NCI-H2171 (cell line): ENCODE measurements at places on chromosomes 5 and 9.

- DNase-seq = no peak
These were observed 33.7 kb downstream of the MINAR2 start for GRCh38 chr5:129781594-129781993.

GRCh38 chr5:102483736-102484135 is 15.1 kb downstream of the SLCO6A1 start:
- DNase-seq = no peak

GRCh38 chr5:57094753-57095683 is 78.8 kb upstream of the GPBP1 start:
- DNase-seq = no peak

DNA sequence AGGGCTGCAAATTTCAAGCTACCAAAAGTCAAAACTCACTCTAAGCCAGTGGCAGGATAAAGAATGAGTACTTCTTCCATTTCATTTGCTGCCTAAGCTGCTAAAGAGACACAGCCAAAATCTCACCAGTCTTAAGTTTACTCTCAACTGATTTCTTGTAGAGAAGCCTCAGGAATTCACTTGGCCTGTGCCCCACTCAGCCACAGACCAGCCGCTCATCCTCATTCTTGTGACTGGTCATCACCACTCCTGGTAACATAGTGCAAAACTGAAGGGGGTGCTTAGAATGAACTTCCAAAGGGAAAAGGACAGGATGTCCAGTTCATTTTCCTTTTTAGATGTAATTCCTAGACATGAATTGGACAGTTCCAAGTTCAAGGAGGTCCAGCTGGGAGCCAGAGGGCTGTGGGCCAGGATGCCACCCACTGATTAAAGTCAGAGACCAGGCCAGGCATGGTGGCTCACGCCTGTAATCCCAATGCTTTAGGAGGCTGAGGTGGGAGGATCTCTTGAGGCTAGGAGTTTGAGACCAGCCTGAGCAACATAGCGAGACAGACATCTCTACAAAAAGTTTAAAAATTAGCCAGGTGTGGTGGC is 72.7 kb upstream of the RANBP3L start:
- no peak for DNase-seq

GRCh38 chr9:26243726-26244125 is 565.5 kb upstream of the TUSC1 start:
- no peak for DNase-seq

DNA sequence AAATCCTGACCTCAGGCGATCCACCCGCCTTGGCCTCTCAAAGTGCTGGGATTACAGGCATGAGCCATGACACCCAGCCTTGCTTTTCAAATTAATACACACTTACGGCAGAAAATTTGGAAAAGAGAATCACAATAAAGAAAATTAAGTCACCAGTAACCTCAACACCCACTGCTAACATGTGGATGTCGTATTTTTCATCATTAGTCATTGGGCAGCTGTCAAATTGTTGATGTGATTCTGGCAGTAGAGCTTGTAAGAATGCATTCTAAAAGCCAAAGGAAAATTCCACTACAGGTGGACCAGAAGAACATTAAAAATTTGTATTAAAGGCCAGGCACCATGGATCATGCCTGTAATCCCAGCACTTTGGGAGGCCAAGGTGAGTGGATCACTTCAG is 237.3 kb upstream of the TUT7 start:
- DNase-seq = no peak

GRCh38 chr9:94606646-94607422 is 13.2 kb upstream of the FBP2 start:
- DNase-seq = no peak

DNA sequence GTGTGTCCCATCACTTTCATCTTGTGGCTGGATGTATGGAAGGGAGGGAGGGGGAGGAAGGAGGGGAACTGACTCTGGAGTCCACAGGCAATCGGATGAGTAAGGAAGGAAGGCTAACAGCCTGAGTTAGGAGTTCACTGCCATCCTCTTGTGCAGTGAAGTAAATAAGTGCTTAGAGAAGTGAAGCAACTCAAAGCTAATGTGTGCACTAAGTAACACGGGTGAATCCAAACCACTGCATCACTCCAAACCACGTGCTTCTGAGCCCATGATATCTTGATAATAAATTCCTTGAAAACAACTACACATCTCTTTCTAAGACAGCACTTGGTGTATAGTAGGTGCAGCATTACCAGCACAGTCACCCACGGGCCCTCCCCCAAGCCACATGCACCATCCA is 69.6 kb upstream of the OLFM1 start:
- DNase-seq = no peak

GRCh38 chr5:170597872-170598271 is 94.1 kb downstream of the KCNIP1 start:
- no peak for DNase-seq

DNA sequence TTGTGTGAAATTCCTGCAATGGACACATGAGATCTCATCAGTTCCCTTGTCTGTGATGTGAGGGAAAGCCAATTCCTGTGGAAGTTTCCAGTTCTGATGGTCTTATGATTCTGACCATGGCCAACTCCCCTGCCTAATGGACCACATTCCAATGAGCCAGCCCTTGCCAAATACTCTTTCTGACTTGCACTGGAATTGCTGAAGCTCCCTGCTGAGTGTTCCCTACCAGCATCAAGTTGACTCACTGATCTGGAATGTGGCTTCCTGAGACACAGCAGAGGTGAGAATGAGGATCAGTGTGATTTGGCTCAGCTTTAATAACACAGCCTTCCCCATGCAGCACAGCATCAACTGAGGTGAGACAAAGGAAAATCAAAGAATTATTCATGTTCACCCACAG is 427.8 kb downstream of the KDM4C start:
- no peak for DNase-seq

DNA sequence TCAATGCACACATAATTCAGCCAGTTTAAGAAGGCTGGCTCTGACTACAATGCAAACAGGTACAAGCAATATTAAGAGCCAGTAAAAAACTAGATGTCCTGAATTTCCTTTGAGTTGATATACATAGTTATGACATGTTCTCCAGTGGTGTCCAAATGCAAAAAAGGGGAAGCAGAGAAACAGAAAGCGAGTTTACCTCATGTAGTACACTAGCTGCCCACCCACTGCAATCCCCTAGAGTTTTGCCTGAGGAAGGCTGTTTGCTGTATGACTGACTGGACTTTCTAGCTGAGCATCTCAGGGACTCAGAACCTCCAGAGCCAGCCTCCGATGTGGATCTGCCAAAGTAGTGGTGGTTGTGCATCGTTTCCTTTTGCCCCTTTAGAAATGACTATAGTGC is 44.8 kb upstream of the SLC1A3 start:
- no peak for DNase-seq

- DNase-seq = no peak
These were observed 56.6 kb upstream of the EGFL7 start for GRCh38 chr9:136605988-136606660.

DNA sequence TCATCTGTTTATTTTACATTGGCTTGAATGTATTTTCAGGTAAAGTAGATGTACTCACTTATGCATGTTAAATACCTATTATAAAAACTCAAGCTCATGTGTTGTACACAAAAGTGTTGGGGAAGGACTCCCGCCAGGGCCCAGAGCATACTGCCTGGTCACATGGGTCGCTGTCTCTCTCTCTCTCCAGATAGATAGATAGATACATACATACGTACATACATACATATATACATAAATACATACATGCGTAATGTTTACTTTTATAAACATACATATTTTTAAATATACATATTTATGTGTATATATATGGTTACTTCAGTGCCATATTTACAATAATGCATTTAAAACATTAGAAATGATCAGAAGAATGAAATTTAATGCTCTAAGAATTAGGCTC is 24.7 kb downstream of the ASPN start:
- no peak for DNase-seq

DNA sequence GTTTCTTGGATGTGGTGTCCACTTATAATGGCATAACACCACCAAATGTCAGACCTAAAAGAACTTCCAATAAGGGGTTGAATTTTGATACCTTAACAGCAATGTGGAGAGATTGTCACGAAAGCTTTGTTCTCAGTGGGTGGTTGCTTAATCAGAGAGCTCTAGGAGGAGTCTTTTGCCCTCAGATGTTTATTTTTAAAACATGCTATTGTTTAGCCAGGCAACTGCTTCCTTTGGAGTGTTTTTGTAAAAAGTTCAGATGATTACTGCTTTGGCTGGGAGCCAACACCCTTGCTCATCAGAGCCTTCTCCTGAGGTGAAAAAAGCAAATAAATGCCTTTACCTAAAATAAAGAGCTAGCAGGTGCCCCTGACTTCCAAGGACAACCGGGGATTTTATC is 65.0 kb downstream of the SLC1A1 start:
- peak; percentile 6 for DNase-seq

GRCh38 chr5:1310118-1310517 is 15.2 kb upstream of the TERT start:
- no peak for DNase-seq

- no peak for DNase-seq
These were observed 10.3 kb downstream of the CNTFR start for GRCh38 chr9:34579104-34579807.

DNA sequence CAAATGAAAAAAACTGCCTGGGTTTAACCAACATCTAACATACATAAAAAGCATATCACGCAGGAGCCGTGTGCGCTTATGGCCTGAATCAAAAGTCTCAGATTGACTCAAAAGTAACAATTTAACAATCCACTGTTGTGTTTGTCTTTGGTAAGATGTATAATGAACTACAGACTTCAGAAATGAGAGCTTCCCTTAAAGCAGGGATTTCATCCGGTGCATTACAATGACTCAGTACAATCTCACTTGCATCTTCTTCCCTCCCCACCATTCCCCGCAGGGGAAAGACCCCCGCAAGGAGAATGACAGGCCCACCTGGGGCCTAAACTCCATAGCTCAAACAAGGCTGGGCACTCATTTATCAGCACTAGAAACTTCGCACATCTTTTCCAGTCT is 1.4 kb downstream of the ZFR start:
- no peak for DNase-seq

- DNase-seq = no peak
These were observed 121.1 kb downstream of the C5orf15 start for GRCh38 chr5:133847301-133847700.

- DNase-seq = no peak
These were observed 10.2 kb downstream of the SLC6A18 start for GRCh38 chr5:1235379-1235778.

DNA sequence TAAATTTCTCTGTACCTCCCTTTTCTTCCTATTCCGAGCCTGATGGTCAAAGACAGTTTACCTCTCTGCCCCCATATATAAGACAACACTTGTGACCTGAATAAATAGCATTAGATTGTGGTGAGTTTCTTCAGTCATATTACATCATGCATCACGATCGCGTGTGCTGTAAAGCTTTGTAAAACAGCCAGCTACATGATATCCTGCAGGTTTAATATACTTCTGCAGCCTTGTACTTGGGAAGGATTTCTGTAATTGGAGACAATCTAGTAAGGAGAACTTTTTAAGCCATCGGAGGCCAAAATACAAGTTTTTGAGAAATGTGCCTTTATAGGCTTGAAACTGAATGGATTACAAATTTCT is 711.8 kb upstream of the WWC1 start:
- DNase-seq = no peak

- no peak for DNase-seq
These were observed 551.0 kb downstream of the CCDC171 start for GRCh38 chr9:16103620-16104397.

GRCh38 chr9:37037503-37038301 is 3.6 kb upstream of the PAX5 start:
- no peak for DNase-seq

DNA sequence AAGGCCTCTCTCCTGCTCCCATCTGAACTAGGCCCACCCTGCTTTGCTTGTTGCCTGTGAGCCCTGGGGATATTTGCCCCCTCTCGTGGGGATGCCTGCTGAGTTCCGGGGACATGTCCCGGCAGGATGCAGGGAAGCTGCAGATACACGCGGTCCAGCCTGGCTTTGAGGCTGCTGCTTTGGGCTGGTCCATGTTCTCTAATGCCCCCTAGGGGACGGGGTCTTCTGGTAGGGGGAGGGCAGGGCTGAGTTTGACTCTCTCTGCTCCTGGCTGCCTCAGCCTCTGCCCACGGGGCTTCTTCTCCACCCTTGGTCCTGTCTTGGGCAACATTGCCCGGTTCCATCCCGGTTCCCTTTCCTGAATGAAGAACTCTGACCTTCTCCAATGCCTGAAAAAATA is 84.9 kb upstream of the ASS1 start:
- DNase-seq = no peak

GRCh38 chr5:110517396-110517795 is 209.1 kb downstream of the TMEM232 start:
- no peak for DNase-seq

- no peak for DNase-seq
These were observed 157.1 kb downstream of the ARRDC3 start for GRCh38 chr5:91225848-91226686.

DNA sequence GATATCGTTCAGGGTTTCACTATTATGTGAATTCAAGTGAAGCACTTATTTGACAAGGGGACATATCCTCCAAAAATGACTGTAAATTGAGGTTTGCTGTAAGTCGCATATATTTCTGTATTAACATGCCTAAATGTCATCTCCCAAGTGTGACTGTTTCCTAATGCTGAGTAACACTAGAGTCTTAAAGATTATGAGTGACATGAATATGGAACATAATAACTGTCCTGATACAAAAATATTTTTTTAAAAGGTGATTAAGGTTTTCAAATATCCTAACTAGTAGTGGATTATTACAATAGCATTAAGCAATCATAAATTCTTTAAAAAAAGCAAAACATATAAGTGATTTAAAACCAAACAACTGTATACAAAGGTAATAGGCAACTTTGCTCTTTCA is 3.6 kb downstream of the NFIB start:
- no peak for DNase-seq

DNA sequence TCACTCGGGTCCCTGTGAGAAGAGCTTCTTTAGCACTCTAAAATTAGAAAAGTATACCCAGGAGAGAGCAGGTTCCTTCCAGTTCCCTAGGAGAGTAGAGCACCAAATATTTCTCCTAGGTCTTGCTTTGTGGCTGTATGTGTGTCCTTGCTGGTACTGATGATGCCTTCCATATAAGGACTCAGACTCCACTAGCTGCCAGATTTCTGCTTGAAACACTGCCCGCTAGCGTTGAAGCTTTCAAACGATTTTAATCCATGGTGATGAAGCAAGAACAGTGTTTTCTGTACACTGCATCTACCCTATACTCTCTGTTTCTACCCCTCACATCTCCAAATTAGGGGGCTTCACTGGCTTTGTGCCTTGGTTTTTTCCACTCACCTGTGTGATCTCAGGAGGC is 2.4 kb upstream of the SMC2 start:
- DNase-seq = no peak

GRCh38 chr5:172672681-172673080 is 31.6 kb downstream of the NEURL1B start:
- DNase-seq = no peak

- DNase-seq = no peak
These were observed 122.3 kb upstream of the ABCA1 start for GRCh38 chr9:105050296-105050695.
